ENCODE measurements at places on chromosomes 1 and 21.

DNA sequence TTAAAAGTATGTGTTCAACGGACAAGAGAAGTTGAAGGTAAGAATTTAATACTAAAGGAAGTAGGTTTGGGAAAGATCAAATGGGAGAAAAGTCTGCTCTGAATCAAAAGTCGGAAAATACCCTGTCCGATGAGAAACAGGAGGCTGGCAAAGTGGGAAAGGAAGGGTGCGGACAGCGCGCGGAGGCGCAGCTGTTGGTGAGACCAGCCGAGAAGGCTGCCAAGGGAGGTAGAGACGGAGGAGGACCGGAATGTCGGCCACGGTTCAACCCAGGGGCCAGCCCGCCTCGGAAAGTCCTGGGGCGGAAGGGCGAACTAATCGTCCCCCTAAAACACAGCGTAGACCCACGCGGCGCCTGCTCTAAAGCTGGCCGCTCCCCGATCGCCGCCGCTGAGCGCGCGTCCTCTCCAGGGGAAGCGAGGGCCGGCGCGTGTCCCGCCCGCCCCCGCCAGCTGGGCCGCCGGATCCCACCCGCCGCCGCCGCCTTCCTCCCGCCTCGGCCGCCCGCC is 639 bp upstream of the SPATA1 start:
- peak; percentile 77 for DNase-seq

- peak; percentile 26 for DNase-seq
Observed at GRCh38 chr21:18387994-18388393, 15.6 kb downstream of the TMPRSS15 start.

GRCh38 chr21:32782698-32783097 is 11.1 kb upstream of the PAXBP1 start:
- DNase-seq: peak; percentile 24

GRCh38 chr21:41775149-41775472 is 8.3 kb upstream of the RIPK4 start:
- DNase-seq: no peak

DNA sequence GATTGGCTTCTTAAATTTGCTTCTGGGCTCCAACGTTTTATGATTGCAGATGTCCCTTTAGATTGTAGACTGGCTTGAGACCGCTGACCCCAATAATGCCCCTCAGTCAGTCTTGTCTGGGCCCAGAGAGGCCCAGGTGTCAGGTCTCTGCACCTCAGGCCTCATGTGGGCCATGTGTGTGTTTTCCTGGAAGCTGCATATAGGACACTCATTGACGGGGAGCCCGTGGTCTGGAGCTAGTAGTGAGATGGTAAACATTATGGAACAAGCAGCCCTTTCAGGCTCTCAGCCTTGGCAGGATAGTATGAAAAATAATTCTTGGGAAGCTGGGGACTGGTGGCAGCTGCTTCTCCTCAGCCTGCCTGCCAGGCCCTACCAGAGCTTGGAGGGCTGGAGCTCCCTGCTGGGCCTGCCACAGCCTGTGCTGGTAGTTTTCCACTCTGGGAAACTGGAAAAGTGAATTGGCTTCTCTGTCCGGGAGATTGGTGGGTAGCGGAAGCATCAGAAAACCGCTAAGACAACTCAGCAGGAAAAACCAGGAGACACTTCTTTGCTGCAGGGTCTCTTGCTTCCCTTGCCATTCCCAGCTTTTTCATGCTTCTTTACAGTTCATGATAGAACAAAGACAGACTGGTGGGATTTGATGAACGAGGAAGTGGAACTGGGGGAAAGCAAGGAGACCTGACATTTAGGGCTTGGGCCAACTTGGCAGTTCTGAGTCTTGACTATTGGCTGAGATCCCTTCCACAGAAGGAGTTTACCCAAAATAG is 57.8 kb upstream of the HSD17B7 start:
- DNase-seq: no peak

- DNase-seq: no peak
Observed at GRCh38 chr1:91750398-91750996, 135.5 kb downstream of the TGFBR3 start.

GRCh38 chr21:22880573-22880972 is 1882.4 kb downstream of the NCAM2 start:
- peak; percentile 24 for DNase-seq

GRCh38 chr1:31959521-31960340 is 21.6 kb upstream of the PTP4A2 start:
- DNase-seq: no peak

- DNase-seq: no peak
Observed at GRCh38 chr1:150987924-150988323, 5.8 kb downstream of the ANXA9 start.

- DNase-seq: peak; percentile 42
Observed at GRCh38 chr1:164660775-164661174, 101.8 kb downstream of the PBX1 start.

All from OCI-M1 (cell line).